ENCODE measurements at places on chromosomes 1 and 21.

DNA sequence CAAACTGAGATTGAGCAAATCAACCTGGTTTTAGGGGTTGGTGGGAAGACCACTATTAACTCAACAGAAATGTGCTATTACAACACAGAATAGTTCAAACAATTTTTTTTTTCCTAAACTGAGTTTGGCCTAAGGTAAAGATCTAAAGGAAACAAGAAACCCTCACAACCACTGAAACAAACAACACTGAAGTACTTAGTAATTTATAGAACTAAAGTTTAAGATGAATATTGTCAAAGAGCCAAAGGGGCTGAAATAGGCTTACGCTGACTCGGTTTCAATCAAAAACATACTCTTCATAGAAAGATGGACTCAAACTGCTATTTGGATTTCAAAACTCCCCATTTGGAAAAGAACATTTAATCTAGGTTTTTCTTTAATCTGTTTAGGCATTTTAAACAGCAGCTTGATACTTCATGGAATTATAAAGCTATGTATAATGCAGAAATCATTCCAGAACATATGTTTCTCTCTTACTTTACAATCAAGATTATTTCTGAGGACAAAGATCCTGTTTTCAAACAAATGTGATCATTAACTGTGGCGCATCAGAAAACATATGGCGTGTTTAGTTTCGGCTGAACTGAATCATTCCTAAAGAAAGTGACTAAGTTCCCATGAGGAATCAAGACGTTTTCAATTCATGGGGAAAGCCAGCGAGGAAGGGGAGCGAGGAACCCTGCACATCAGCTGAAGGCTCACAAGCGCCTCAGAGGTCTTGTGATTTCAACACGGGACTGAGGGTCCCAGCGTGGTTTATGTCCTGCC is 62.7 kb downstream of the SYT6 start:
- no peak for DNase-seq

GRCh38 chr1:201675143-201675542 is 136.2 kb downstream of the NAV1 start:
- DNase-seq, result no peak

DNA sequence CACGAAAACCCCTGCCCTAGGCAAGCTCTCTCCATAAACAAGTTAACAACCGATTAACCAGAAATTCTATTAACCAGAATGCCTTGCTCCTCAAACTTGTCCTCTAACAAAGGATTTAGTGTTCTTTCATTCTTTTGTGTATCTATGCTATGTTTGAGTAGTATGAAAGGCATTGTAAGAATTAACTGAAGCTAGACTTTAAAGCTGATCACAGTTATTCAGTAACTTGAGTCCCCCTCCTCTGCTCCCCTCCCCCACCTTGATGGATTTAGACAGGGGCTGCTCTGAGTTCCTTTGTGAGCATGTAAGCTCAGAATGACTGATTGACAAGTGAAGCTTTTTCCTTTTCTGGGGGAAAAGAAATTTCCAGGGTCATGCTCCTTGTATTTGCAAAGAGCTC is 257.6 kb downstream of the TTLL7 start:
- DNase-seq, result no peak

DNA sequence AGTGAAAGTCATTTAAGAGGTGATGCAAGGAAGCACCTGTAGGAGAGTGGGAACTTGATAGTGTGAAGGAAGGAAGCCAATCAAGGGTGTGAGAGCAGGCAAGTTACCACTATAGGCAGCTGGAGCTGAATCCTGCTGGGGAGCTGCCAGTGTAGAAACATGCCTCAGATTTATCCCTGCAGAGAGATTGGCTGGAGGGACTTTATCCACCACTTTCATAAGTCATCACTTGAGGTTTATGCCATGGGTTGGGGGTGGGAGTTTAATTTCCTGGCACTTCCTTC is 443.6 kb downstream of the PLPP3 start:
- DNase-seq, result no peak

- DNase-seq, result no peak
These were observed 106.5 kb upstream of the ACTL8 start for GRCh38 chr1:17648457-17649145.

DNA sequence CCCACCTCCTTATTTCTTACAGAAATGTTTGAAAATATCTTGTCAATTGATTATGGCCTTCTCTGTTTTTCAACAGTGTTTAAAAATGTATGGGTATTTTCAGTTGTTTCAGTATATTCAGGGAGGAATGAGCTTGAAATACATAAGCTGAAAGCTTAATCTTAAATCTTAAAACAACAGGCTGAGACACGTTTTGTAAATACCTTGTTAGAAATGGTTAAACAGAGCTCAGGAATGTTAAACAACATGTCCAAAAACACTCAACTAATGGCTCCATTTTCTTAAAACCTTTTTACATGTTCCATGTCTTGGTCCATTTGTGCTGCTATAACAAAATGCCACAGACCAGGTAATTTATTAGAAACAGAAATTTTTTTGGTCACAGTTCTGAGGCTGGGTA is 953.8 kb upstream of the ADGRL2 start:
- no peak for DNase-seq

GRCh38 chr21:42705746-42706374 is 52.4 kb downstream of the PDE9A start:
- DNase-seq, result no peak

DNA sequence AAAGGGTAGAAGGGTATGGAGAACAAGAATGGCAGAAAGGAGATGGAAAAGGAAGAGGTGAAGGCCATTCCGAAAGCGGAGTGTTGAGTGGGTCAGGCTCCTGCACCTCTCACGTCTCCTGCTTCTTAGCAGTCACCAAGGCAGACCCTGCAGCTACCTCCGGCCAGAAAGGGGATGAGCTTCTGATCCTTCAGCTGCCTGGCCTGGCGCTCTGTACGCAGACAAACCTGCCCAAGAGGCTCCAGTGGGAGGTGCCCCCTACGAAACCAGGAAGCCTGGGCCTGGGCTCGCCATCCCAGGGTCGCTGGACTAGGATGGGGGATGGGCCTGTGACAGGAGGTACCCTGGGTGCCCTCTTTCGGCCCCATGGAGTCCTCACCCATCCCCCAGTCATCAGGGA is 3.0 kb downstream of the GPR61 start:
- DNase-seq, result no peak

DNA sequence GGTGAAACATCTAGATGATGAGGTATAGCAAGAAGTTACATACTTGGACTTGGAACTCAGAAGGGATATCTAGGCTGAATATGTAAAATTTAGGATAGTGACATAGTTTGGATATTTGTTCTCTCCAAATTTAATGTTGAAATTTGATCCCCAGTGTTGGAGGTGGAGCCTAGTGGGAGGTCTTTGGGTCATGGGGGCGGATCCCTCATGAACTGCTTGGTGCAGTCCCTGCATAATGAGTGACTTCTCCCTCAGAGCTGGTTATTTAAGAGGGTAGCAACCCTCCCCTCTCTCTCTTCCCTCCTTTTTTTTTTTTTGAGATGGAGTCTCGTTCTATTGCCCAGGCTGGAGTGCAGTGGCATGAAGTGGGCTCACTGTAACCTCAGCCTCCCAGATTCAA is 15.5 kb downstream of the ST3GAL3 start:
- DNase-seq, result no peak

GRCh38 chr1:84851839-84852238 is 41.2 kb downstream of the LPAR3 start:
- no peak for DNase-seq

DNA sequence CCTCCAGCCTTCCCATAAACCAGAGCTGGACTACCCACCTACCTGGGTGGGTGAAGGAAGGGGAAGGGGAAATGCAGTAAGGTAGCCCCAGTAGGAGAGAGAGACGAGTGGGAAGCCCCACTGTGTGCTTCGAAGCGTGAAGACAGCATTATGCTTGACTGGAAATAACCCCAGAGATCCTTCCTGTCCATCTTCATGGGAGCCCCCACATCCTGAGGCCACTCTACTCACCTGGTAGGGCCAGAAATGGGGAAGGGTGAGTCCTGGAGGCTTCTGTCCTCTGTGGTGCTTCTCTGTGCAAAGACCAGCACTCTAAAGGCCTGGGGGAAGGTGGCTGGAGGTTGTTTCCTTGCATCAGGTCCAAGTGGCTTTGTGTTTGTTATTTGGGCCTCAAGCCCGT is 10.0 kb upstream of the RASSF5 start:
- DNase-seq, result no peak

GRCh38 chr1:23451441-23451840 is 26.9 kb upstream of the TCEA3 start:
- DNase-seq, result no peak

DNA sequence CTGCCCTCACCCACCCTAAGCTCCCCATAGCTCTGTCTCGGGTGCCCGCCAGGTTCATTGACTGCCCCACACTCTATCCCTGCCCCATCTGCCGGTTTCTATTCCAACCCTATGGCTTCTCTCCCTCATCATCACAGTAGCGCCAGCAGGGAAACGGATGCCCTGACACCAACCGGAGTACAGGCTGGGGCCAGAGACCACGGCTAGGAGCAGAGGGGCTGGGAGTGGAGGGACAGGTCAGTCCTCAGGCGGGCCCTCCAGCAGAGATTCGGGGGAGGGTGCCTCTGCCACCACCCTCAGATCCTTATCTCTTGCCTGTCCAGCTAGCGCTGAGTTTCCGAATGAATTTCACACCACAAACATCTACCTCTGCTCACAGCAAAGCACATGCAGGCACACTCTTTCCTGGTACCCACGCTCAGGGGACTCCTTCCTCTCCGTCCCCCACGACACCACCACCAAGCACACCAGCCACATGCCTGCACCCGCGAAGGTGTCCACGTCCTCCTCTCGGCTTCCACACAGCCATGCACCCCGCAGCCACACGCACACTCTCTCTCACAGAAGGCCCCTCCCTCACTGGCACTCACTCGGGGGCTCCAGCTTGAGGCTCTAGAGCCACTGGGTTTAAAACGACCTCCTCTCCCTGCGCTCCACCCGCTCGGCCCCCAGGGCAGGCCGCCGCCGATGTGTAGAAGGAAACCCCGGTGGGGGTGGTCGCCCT is 7.2 kb downstream of the TAL1 start:
- no peak for DNase-seq

DNA sequence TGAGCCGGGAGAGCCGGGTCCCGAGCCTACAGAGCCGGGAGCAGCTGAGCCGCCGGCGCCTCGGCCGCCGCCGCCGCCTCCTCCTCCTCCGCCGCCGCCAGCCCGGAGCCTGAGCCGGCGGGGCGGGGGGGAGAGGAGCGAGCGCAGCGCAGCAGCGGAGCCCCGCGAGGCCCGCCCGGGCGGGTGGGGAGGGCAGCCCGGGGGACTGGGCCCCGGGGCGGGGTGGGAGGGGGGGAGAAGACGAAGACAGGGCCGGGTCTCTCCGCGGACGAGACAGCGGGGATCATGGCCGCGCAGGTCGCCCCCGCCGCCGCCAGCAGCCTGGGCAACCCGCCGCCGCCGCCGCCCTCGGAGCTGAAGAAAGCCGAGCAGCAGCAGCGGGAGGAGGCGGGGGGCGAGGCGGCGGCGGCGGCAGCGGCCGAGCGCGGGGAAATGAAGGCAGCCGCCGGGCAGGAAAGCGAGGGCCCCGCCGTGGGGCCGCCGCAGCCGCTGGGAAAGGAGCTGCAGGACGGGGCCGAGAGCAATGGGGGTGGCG is 371 bp downstream of the ARID1A start:
- peak; percentile 14 for DNase-seq

DNA sequence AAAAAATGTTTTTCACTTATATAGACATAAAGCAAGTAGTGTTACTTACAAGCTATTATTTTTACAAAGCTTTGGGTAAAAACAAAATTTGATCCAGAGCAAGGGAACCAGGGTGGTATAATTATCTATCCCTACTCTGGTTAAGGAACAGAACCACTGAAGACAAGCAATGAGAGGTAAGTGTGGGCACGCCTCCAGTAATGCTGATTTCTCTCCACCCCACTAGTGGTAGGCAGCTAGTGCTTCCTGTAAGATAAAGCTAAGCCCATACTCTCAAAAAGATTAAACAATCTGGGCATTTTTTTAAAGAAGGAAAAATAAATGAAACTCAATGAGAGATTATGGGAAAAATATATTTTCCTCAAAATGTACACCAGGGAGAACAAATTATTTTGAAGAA is 22.1 kb downstream of the TFB2M start:
- DNase-seq, result no peak
